ENCODE measurements at places on chromosomes 6 and 20.

GRCh38 chr20:63821811-63822210 lies 9.3 kb downstream of the ZBTB46 start:
- DNase-seq = no peak

GRCh38 chr20:45857882-45858216 lies 435 bp downstream of the ZSWIM3 start:
- DNase-seq = no peak

DNA sequence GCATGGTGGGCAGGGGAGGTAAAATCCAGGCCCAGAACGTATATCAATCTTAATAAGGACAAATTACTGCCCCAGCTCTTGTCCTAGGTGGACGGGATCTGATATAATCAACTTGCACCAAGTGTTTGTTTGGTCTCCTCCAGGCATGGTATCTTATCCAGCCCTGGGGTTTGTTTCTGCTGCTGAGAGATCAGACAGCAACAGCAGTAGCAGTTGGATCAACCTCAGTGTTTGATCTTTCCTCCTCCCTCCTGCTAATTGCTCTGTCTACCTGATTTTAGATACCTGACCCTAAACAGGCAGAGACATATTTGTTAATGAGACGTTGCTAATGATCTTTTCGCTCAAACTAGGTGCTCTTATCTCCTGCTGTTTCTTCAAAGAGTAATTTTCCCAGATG lies 100.4 kb upstream of the BACH2 start:
- no peak for DNase-seq

GRCh38 chr6:111944541-111944940 lies 71.3 kb upstream of the FYN start:
- no peak for DNase-seq

- DNase-seq = no peak
Observed at GRCh38 chr6:161458201-161458951, 184.5 kb upstream of the AGPAT4 start.

DNA sequence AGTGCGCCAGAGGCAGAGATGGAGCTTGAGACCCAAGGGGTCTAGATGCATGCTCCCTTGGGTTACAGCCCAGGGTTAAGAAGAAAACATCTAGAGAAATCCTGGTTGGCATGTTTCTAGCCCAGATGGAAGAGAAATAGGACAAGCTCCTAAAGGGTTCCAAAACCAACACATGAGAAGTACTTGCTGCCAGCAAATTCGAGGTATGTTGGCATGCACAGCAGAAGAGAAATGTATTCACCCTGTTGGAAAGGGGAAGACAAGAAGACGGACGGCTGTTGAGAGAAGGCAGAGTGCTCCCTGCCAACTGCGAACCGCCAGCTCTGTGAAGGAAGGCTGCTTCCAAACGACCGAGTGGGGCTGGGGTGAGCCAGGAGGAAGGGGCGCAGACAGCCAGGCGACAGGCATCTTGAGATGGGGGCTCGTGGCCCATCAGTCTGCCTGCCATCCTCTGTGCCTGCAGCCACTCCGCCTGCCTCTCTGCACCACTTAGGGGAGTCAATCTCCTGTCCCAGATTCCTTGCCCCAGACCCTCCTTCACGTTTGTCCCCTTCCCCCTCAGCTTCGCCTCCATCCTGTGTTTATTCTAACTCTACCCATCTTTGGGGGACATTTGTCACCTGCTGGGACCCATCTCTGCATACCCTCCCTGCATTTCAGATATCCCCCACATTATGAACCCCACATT lies 249.2 kb downstream of the CDC5L start:
- DNase-seq = no peak

GRCh38 chr6:150592377-150592995 lies 7.2 kb upstream of the PLEKHG1 start:
- no peak for DNase-seq

DNA sequence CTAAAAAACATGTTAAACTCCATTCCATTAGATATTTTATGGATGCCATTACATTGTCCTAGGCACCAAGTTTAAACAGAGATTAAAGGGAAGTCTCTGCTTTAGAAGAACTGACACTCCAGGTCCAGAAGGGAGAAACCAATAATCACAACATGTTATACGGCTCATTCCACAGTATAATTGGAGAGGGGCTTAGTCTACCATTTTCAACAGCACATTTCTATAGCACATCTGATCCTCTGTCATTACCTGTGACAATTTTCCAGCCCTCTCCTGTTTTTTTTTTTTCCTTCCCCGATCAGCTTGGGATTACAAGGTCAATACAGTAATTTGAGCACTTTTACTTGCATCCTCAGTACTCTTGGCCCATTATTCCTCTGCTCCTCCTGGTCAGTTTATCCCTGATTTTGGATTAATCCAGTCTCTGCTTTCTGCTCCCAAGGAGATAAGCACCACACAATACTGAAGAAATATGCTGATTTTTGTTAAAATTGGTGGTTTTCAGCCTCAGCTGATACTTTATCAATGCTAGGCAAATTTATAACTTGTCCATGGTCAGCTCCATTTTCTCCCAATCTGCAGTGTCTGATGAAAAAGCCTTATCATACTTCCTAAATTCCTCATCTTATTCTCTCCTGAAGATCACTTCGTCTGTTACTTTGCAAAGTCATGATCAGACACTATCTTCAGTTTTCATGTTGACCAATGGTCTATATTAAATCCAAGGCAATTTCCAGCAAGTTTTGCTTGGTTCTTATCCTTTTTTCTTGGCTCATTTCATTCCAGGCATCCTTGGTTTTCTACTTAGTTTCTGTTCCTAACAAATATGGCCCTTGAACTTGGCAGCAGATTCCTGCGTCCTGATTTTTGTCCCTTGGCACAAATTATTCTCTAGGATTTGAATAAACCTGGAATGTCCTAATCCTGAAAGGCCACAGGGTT lies 30.8 kb upstream of the SYNCRIP start:
- DNase-seq = no peak

DNA sequence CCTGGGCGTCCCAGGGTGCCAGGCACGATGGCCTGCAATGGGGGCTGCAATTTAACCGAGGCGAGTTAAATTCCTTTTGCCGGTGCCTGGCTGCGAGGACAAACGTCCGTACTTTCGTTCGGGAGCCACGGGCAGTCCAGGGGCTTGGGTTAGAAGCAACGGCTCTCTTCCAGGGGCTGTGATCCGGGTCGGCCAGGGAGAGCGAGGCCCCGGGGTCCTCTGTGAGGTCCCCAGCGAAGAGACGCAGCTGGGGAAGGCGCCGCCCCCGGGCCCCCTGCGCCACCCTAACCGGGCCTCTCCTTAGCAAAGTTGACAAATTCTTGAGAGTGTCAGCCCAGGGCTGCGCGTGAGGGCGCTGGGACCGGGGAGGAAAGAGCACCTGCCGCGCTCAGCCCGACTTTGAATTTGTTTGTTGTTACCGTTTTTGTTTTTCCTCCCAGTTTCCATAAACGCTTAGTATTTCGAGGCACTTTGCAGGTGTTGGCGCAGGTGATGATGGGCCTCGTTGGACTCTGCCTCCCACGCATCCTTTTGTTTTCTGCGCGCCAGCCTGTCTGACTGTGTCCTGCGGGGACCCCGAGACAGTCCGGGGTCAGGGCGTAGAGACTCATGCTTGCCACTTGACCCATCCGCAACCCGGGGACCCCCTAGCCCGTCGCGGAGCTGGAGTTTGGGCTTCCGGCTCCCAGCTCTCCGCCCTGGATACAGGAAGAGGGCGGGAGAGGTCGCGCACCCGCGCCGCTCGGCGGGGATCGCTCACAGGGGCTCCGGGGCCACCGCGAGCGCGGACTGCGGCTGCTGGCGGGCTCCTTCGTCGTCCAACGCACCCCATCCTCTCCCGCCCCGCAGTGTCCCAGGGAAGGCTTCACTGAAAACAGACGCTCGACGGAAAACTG lies 5.8 kb downstream of the OLIG3 start:
- no peak for DNase-seq

DNA sequence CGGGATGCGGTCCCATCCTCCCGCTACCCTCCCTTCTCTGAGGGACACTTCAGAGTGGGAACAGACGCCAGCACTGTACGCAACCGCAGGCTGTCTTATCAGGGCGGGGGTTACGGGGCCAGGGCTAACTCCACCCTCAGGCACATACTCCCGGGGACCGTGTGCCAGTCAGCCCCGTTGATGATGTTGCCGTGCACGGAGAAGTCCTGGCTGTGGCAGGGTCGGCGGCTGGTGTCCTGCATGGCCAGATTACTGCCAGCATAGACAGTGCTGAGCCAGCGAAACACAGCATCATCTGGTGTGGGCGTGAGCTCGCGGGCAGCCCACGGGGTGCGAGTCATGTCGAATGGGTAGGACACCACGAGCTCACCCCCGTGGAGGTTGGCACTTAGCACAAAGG lies 5.0 kb downstream of the CPXM1 start:
- DNase-seq = no peak

DNA sequence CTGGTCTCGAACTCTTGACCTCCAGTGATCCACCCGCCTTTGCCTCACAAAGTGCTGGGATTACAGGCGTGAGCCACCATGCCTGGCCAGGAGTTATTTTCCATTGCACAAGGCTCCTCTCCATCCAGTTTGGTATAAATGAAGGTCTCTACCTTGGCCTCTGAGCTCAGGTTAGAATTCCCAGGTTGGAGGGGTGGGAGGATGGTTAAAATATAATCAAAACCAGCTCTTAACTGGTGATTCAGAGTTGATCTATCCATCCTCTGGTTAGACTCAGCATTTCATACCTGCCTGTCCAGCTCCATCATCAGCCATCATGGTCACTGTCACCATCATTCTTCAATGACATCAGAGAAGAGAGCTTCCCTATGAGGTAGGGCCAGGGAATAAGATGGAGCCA lies 2.6 kb upstream of the SLC22A7 start:
- DNase-seq = no peak

DNA sequence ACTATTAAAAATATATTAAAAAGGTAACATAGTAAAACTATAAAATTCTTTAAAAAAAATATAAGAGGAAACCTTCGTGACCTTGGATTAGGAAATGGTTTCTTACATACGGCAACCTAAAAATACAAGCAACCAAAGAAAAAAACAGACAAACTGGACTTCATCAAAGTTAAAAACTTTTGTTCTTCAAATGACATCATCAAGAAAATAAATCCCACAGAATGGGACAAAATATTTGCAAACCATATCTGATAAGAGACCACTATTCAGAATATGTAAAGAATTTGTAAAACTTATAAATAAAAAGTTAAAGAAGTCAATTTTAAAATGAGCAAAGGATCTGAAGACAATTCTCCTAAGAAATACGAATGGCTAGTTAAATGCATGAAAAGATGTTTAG lies 110.0 kb downstream of the ATG5 start:
- DNase-seq = no peak

DNA sequence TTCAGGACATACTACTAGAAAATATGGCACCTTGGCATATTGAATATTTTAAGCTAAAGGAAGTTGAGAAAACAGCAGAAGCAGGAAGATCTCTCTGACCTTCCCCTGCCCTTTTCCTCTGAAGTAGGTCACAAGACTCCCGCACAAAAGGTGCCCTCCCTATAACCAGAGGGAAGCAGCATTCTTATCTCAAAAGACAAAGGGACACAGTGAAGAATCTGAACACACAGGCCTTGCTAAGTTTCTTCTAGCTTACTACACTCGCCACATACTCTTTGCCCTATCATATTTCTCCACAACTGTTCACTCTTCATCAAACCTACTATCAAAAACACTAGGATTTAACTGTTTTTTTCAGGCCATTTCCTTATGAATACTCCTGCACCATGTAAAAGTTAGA lies 151.2 kb downstream of the ELOVL4 start:
- DNase-seq = no peak

DNA sequence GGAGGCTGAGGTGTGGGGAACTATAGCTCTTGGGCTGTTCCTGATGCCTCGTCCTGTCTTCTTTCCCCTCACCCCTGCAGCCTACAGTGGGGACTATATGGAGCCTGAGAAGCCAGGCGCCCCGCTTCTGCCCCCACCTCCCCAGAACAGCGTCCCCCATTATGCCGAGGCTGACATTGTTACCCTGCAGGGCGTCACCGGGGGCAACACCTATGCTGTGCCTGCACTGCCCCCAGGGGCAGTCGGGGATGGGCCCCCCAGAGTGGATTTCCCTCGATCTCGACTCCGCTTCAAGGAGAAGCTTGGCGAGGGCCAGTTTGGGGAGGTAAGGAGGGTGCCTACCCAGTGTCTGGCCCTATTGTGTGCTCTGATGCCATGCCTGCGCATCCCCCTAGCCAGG lies 11.5 kb upstream of the GTF2H4 start:
- DNase-seq = no peak

GRCh38 chr6:41502917-41503671 lies 43.1 kb upstream of the FOXP4 start:
- DNase-seq = no peak

DNA sequence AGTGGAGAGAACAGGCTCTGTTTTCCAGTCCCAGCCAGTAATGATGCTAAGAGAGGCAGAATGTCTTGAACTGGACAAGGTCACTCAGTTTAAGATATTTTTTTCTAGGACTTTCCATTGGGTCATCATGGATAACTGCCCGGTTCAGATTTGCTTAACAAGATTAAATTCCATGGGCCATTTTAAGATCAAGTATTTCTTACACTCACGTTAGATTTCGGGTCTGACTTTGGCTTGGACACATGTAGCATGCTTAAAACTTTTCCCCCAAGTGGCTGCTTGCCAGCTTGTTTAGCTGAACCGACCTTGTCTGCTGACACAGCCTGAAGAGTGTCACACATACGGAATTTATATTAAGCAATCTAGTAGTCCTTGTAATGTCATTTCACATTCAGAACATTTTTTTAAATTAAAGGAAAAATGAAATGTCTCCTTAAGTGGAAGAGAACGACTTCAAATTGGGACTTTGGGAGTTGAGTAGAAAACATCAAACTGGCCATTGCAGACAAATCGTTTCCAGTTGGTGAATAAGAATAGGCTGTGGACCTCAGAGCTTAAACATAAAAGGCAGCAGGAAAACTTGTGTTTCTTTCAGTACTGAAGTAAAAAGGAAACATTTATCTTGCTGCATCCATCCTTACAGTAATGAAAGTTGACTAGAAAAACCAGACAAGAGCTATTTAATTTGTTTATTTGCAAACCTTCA lies 29.0 kb downstream of the ARMC2 start:
- no peak for DNase-seq

DNA sequence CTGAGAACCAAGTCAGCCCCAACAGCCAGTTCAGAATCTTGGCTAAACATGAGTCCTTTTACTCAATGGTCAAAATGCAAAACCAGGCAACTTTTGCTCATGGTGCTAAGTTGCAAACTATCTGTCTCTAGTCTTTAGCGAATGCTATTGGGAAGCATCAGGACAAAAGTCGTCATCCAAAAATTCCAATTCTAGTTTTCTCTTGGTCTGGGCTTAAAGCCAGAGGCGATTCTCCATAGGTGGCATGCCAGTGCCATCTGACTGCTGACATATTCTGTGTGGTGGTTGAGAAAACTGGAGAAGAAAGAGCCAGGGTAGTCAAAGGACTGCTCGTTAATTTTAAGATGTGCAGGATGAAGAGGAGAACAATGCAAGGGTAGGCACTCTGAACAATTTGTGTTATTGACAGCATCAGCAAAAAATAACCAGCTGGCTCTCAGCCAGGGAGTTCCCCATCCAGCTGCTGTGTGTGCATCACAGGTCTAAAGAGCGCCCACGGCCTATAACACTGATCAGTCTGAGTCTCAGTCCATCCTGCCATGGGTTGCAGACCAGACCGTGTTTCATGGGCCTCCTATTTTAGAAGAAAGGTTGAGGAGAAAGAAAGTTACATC lies 313.6 kb downstream of the ALDH8A1 start:
- DNase-seq = peak; percentile 29

GRCh38 chr6:3296537-3296936 lies 37.8 kb downstream of the PSMG4 start:
- no peak for DNase-seq

- DNase-seq = no peak
Observed at GRCh38 chr20:23049201-23050075, at the start of gene THBD. Gene THBD (minus strand): TSS chr20:23049672. CDS start chr20:23049504, 168 bp downstream.
